ENCODE measurements at places on chromosomes 16 and 17.

GRCh38 chr17:40483679-40484078 lies 17.7 kb downstream of the TNS4 start:
- no peak for DNase-seq

GRCh38 chr17:35373984-35374765 lies 754 bp upstream of the SLFN11 start:
- DNase-seq = no peak

- DNase-seq = no peak
Observed at GRCh38 chr16:53052519-53053501, at the start of gene CHD9NB. Gene CHD9NB, minus strand, starts transcription at chr16:53052897. Its CDS starts 8,739 bp downstream, at chr16:53044158.

- no peak for DNase-seq
Observed at GRCh38 chr16:56349711-56350161, 75.6 kb downstream of the AMFR start.

- DNase-seq = no peak
Observed at GRCh38 chr17:41555105-41555887, 16.6 kb downstream of the KRT9 start.
